Neural crest cell (in vitro differentiated cells): ENCODE measurements at places on chromosomes 2 and 18.

DNA sequence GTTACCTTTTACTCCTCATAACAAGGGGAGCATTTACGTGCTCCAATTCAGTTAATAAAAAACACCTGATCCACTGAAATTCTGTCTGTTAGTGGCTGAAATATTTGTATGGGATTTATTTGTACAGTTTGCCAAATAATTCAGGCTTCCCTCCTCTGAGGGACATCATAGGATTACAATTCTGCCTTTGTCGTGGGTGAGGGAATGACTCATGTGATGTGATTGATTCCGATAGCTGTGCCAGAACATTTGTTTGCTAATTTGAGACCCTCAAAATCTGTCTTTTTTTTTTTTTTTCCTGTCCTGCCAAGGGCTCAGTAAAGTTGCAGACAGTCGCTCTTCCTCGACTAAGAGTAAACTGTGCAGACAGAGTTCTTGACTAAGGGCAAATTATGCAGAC lies 612.6 kb upstream of the CDH2 start:
- no peak for DNase-seq

- DNase-seq = no peak
Measured at GRCh38 chr2:200056105-200056504, 100.7 kb downstream of the MAIP1 start.

DNA sequence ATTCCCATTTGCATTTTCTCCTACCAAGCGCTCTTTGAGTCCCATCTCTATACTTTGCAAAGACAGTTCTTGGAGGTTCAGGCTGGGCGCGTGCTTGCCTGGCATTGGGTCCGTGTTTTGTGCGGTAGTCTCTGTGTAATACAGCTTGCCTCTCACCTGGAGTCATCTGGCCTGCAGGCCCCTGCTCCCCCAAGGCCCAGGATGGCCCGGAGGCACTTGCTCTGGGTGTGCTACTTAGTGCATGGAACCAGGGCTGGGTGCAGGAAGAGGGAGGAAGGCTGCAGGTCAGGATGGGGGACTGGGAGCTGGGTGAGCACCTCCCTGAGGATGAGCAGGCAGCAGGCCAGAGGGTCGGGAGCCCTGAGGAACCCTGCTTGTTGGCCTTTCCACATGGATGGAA lies 220.9 kb downstream of the LDLRAD4 start:
- DNase-seq = no peak

DNA sequence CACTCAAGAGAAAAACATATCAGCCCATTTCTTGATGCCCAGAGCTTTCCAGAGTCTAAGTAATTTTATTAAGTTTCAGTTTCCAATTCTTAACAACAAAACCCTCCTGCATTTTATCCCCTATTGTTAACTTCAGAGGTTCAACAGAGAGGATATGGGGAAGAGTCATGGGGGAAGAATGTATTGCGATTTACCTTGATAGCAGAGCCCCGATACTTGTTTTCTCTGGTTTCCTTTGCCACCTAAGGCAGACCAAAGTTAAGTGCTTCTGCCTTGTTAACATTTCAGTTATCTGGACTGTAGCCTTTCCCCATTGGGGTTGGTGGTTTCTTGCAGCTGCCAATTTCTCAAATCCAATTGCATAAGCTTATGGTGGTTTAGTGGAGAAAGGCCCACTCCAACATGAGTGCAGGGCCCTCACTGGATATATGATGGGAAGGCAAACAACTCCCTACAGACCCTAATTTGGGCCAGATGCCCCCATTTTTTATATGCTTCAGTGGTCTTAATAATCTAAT lies 82.0 kb upstream of the ITGB6 start:
- no peak for DNase-seq

DNA sequence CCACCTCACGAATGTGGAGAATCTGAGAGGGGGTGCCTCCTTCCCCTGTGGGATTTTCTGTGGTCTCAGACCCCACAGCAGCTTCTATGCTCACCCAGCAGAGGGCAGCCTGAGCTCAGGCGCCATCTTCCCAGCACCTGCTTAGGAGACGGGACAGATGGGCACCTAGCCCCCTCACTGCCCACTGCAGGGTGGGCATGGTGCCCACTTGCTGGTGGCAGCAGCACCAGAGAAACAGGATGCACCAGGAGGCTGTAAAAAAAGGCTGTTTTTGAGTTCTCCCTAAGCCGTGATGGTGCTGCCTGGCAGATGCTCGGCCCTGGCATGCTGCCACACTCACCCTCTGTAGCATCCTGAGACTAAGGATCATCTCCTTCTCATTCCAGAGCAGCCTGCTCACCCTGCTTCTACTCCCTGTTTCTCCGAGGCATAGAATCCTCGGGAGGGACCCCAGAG lies 19.1 kb upstream of the SLC20A1 start:
- peak; percentile 25 for DNase-seq

DNA sequence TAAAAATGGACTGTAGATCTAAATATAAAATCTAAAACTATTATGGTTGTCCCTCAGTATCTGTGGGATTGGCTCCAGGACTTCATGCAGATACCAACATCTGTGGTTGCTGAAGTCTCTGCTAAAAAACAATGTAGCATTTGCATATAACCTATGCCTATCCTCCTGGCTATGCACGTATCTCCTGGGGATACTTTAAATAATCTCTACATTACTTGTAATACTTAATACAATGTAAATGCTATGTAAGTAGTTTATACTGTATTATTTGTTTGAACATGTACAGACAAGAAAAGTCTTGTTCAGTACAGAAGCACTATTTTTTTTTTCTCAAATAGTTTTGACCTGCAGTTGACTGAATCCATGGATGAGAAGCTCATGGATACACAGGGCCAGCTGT lies 134.9 kb downstream of the ZAP70 start:
- DNase-seq = no peak

GRCh38 chr18:7632152-7633098 lies 65.3 kb downstream of the PTPRM start:
- DNase-seq = no peak

GRCh38 chr2:205834796-205835195 lies 152.5 kb downstream of the NRP2 start:
- DNase-seq = no peak

DNA sequence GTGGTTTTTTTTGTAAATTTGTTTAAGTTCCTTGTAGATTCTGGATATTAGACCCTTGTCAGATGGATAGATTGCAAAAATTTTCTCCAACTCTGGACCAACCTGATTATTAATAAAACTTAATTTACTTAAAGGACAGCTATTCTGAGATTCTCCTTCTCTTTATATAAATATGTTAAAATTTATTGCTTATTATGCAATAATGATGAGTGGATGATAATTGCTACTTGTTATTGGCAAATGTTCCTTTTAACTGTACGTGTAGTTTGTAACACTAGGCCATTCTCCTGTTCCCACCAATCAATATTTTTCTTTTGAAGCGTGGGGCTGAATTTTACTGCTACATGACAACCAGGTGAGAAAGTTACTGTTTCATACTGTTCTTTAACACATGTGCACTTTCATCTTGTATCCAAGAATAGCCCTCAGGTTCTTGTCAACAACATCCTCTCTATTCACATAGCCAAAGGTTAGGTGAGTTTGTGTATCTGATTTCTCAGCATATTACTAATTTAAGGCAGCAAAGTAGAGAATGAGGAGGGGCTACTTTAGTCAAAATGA lies 16.6 kb upstream of the STK17B start:
- no peak for DNase-seq

GRCh38 chr2:128315122-128315828 lies 3.4 kb downstream of the HS6ST1 start:
- DNase-seq = no peak

DNA sequence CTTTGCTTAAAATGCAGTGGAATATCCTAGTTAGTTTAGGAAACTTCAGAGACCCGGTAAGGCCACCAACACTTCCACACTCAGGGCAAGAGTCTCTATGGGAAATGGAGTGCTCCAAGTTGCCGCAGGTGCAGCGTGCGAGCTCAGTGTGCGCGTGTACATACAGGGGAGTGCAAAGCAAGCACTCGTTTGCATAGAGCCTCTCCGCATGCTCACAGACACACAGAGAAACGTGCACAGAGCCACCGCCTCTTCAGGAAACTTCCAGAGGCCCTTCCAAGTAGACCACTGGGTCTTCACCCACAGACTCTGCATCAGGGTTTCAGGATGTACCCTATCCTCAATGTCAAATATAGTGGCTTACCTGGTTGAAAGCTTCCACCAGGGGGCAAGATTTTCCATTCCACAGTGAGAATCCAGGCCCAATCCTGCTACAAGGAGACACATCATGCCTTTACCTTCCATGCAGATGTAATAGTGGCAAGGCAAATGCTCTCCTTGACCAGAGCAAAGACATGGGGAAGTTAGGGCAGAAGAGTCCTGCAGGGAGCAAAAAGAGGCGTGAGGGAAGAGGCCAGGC lies 513.0 kb upstream of the MYT1L start:
- no peak for DNase-seq

DNA sequence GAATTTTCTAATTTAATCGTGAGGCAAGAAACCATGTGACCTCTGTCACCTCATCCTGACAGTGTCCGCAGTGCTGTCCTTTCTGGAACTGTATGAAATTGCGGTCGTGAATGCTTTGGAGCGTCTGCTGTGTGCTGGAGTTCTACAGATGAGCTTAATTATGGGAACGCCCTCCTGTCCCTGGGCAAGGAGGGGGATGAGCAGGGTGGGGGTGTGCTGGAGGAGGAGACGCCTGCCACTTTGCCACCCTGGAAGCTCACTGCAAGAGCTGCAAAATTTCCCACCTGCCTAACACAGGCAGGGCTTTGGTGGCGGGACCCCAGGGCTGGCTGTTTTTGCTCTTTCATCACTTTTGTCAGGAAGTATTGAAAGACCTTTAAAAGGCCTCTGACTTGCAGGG lies 6.5 kb downstream of the LPIN1 start:
- no peak for DNase-seq

DNA sequence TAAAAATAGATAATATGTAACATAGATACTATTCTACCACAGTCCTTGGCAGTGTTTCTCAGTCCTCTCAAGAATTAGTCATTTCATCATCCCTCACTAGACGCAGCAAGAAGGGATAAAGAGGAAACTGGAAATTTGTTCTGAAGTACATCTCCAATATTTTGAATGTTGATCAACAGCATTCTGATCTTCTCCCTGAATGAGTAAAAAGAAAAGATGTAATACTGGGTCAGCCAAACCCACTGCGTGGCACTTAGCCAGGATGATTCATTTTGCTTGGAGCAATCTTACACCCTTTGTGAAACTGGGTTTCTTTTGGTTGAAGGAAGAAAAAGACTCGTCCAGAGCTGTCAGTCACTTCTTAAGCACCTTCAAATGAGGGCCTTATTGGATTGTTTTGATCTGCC lies 54.1 kb downstream of the TAF1B start:
- no peak for DNase-seq

DNA sequence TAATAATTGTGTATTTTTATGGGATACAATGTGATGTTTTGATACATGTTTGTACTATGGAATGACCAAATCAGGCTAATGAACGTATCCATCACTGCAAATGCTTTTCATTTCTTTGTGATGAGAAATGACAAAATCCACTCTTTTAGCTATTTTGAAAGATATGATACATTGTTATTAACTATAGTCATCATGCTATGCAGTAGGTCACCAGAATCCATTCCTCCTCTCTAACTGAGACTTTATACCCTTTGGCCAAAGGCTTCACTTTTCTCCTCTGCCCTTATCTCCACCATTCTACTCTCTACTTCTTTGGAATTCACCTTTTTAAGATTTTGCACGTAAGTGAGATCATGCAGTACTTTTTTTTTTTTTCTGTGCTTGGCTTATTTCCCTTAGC lies 44.5 kb upstream of the TMEM17 start:
- no peak for DNase-seq

GRCh38 chr2:215983581-215984351 lies 29.6 kb downstream of the MREG start:
- DNase-seq = no peak

DNA sequence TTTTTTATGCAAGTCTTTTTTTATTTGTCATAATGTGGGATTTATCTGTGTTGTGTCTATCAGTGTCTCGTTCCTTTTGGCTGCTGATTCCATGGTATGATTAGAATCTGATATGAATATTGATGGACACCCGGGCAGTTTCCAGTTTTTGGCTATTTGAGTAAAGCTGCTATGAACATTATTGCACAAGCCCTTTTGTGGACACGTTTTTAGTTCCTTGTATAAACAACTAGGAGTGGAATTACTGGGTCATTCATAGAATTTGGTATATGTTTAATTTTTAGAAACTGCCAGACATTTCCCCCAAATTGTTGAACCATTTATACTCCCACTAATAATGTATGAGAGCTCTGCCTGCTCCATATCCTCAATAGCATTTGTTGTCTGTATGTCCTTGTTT lies 26.6 kb downstream of the HK2 start:
- DNase-seq = no peak
